ENCODE measurements at places on chromosomes 6 and 20.

GRCh38 chr6:41257369-41258195 is 28.9 kb downstream of the TREM1 start:
- no peak overlapping the region for H3K4me3 ChIP-seq
- peaks cover 29% of the 10 kb centered on the region for H3K27me3 ChIP-seq
- peaks cover 7% of the 10 kb centered on the region for H3K4me1 ChIP-seq
- H3K27ac ChIP-seq, result no peak overlapping the region
- peaks cover 4% of the 10 kb centered on the region for H3K36me3 ChIP-seq

GRCh38 chr6:37713529-37714119 is 15.9 kb upstream of the MDGA1 start:
- no peaks in the 10 kb centered on the region for H3K36me3 ChIP-seq
- no peak overlapping the region for H3K4me3 ChIP-seq
- H3K27me3 ChIP-seq, result peaks cover 39% of the 10 kb centered on the region
- no peak overlapping the region for H3K27ac ChIP-seq
- H3K4me1 ChIP-seq, result peaks cover 4% of the 10 kb centered on the region

DNA sequence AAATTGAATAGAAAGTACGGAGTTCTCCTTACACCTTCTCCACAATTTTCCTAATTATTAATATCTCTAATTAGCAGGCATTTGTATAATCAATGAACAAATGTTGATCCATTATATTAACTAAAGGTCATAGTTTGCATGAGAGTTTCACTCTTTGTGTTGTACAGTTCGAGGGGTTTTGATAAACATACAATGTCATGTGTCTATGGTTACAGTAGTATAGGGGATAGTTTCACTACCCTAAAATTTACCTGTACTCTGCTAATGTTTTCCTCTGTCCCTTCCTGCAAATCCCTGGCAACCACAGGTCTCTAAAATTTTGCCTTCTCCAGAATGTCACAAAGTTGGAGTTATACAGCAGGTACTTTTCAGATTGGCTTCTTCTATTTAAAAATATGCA is 1199.8 kb upstream of the GJE1 start:
- no peak overlapping the region for H3K4me3 ChIP-seq
- H3K27ac ChIP-seq, result no peak overlapping the region
- H3K27me3 ChIP-seq, result no peaks in the 10 kb centered on the region
- H3K36me3 ChIP-seq, result no peaks in the 10 kb centered on the region

DNA sequence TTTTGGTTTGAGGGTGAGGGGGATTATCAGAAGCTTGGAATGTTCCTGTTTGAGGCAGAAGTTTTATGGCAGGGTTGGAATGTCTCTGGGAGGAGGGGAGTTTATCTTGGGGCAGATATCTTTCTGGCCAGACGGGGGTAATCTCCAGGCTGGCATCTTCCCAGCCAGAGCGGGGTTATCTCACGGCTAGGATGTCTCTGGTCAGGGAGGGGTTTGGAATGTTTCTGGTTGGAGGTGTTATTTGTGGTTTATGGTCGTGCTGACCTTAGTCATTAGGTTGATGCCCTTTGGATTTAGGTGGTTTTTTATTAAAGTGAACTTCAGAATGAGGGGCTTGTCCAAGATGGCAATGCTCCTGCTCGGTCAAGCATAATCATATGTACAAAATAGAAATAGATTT is 14.8 kb downstream of the PGK2 start:
- no peaks in the 10 kb centered on the region for H3K27me3 ChIP-seq
- DNase-seq, result no peak
- H3K4me1 ChIP-seq, result no peaks in the 10 kb centered on the region
- no peaks in the 10 kb centered on the region for H3K36me3 ChIP-seq
- H3K27ac ChIP-seq, result no peak overlapping the region
- H3K4me3 ChIP-seq, result no peak overlapping the region

DNA sequence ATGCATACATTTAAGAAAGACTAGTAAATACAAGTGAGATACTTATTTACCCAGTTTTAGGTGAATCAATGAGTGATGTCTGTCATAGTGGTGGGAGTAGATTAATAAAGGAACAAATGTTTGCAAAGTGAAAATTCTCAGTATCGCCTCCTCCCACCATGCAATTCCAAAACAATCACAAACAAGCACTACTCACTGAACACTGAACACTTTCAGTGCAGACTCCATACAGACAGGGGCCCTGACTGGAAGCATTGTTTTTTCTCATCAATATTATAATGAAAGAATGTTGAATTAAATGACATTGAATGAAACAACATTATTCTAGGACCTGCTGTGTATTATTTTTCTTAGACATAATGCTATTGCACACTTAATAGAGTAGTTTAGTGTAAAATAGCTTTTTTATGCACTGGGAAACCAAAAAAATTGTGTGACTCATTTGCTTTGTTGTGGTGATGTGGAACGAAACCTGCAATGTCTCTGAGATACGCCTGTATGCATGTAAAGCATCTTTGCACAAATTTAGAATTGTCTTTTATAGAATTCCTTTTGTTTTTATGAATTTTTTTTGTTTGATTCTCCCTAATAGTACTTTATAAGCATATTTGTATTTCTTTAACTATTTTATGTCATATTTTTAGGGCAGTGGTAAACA is 317.5 kb downstream of the UTRN start:
- no peak overlapping the region for H3K4me3 ChIP-seq
- no peaks in the 10 kb centered on the region for H3K27me3 ChIP-seq
- peaks cover 41% of the 10 kb centered on the region for H3K36me3 ChIP-seq
- H3K4me1 ChIP-seq, result peaks cover 39% of the 10 kb centered on the region
- peak overlapping the region; percentile 45 for H3K27ac ChIP-seq

DNA sequence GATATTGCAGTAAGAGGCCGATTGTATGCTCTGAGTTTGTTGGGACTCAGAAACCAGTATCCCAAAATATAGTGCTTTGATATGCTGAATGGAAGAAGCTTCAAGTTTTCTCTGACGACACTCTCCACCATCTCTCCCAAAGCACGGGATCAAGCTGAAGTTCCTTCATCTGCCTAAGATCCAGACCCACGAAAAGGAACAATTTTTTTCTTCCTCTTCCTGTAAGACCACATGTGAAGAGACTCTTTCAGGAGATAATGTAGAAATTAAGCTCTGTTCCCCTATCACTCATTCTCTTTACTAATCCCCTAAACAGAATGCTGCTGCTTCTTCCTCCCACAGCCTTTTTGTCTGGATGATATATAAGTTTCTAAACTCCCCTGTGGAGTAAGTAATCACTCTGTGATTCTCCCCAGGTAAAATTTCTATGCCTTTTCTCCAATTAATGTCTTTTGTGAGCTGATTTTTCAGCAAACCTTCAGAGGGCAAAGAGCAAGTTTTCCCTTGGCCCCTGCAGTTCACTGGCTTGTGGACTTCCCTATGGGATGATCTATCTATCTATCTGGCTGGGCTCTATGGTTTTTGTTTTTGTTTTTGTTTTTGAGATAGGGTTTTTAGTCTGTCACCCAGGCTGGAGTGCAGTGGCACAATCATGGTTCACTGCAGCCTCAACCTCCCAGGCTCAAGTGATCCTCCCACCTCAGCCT is 13.5 kb upstream of the PNRC1 start:
- H3K4me1 ChIP-seq, result no peaks in the 10 kb centered on the region
- H3K27me3 ChIP-seq, result peaks cover 35% of the 10 kb centered on the region
